ENCODE measurements at places on chromosomes 6 and 20.

GRCh38 chr20:42613076-42613475 lies 576.6 kb downstream of the PTPRT start:
- no peak for DNase-seq

GRCh38 chr6:156639009-156639721 lies 138.0 kb upstream of the ARID1B start:
- DNase-seq = no peak

- DNase-seq = no peak
Observed at GRCh38 chr6:44606504-44606903, 219.0 kb downstream of the CDC5L start.

GRCh38 chr6:88725111-88725975 lies 238.1 kb downstream of the RNGTT start:
- no peak for DNase-seq

DNA sequence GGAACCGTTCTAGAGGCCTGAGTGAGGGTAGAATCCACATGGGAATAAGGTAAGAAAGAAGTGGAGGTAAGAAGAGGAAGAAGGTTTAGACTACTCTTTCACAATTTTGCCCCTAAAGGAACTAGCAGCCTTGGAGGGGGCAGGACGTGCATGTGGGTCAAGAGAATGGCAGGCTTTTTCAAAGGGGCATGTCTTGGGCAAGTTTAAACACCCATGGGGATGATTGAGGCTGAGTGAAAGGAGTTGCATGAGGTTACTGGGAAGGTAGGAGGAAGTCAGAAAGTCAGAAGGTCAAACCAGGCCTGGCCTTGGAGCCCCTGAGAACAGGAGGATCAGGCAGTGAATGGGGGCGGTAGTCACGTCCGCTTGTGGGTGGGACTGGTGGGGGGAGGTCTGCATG lies 10.2 kb downstream of the ADA start:
- no peak for DNase-seq

DNA sequence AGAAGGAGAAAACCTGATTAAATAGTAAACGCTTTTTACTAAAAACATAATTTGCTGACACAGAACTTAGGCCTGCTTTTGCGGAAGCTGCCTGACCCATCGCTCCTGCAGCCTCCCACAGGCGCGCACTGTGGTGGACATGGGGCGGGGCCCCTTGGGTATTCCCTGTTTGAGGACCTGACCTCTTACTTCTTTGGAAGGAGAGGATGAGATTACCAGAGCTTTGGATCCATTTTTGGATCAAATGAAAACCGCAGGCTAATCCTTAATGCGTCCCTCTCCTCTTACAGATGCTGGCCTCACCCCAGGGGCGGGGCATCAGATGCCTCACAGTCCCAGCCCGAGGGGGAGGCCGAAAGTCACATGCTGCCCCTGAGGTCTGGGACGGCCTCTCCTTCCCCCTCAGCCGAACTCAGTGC lies 151.0 kb downstream of the SCML4 start:
- DNase-seq = no peak

- DNase-seq = no peak
Observed at GRCh38 chr6:127902933-127903332, 2.1 kb upstream of the THEMIS start.

DNA sequence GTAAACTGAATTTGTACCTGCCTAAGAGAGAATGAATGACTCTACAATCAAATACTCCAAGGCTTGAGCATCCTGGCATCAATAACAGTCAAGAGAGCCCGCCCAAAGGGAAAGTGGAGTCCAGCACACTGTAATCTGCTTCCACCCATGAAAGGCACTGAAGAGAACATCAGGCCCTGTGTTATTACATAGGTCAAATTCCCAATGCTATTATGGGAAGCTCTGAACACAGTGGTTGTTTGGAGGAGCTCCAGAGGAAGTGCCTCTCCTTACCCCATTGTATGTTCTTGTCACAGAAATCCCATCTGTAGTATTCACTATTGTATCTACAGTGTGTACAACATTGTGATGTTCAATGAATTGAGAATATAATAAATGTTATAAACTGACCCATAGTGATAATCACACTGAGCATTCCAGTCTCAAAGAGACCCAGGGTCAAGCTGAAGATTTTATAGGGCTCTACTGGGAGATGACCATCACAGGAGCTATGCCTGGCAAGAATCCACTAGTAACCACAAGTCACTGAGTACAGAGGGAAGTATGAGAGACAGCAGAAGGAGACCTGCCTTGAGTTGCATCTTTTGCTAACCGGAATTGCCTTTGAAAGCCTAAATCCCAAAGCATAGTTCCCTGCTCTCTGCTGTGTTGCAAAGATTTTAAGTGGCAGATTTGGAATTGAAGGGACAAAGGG lies 446.7 kb downstream of the GJA1 start:
- DNase-seq = no peak

- no peak for DNase-seq
Observed at GRCh38 chr6:136337606-136338005, 48.0 kb upstream of the BCLAF1 start.

DNA sequence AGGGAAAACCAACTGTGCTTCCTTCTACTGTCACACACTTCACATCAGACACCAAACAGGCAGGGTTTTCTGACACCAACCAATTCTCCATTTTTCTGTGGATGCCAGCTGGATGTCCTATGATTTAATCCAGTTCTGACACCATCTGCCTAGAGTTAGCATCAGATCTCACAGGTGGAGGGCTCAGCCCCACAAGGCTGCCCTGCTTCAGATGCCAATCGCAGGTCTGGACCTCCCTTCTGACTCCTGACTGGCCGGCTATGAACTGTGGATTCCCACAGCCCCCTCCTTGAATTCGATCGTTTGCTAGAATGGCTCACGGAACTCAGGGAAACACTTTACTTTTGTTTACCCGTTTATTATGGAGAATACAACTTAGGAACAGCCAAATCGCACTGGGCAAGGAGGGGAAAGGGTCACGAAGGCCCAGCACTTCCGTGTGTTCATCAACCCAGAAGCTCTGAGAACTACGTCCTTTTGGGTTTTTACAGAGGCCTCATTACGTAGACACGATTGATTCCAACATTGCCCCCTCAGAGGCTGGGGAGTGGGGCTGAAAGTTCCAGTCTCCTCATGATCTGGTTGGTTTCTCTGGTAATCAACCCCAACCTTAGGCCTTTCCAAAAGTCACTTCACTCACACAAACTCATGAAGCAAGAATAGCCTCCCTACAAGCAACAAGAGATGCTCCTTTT lies 25.4 kb upstream of the MAS1 start:
- DNase-seq = no peak

GRCh38 chr6:20333721-20334269 lies 67.9 kb upstream of the E2F3 start:
- DNase-seq = no peak

- no peak for DNase-seq
Observed at GRCh38 chr6:53378208-53378607, 29.5 kb upstream of the ELOVL5 start.

DNA sequence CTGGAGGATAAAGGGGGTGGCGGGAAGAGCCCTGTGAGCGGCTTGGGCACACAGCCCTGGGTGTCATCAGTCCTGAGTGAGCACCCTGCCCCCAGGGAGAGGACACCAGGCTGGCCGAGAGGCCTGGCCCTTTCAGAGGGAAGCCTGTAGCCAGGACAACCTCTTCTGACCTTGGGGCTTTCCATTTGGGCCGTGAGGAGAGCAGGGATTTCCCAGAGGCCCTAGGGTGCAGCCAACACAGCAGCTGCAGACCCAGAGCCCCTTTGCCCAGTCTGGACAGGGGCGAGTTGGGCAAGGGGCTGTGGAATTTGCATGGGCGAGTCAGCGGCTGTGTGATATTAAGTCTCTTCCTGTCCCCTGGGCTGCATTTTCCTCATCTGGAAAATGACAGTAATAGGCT lies 6.3 kb downstream of the MAP1LC3A start:
- no peak for DNase-seq

GRCh38 chr6:44006123-44006871 lies 121.0 kb downstream of the MRPL14 start:
- DNase-seq = no peak

DNA sequence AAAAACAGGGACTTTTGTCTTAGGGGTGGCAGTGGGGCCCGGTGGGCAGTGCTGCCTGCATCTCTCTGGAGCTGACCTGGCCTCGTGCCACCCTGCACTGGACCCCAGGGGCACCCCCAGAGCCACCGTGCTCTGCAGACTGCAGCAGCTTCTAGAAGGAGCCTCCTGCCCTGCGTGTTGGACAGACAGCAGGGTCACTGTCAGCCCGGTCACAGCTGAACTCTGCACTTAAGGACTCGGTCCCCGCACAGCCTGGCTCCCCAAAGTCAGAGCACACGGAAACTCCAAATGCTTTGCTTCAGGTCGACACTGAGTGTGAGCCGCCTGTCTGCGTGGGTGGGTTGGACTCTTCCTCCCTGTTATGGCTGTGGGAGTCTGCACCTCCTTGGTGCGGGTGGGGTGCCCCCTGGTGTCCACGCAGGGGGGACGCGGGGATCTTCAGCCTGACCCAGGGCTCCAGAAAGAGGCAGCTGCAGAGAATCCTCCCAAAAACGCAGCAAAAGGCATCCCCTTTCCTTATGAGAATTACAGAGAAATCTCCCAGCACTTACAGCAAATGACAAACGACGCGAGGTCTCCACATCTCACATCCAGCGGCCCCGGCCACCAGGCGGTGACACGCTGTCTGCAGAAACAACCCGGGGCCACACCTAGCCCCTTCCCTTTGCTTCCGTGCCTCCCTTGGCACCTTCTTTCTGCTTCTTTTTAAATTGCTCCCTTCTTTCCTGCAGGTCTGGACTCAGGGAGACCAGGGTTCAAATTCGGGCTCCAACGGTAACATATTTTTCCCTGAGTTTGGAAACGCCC lies 36.3 kb upstream of the DACT2 start:
- no peak for DNase-seq

DNA sequence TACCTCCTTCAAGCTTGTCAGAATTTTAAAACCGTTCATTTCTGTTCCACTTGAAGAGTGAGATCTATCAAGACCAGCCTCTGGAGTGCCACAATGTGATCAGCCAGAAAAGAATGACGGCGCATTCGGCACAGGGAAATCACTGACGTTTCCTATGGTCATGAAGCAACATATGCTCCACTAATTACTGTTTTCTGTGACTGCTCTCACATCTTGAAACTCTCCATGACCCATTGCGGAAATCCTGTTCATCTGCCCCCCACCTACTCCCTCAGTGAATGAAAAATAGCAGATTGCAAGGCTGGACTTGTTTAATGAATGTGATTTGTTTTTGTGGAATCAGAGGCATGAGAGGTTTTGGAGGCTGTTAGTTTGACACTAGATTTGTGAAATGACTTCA lies 53.2 kb downstream of the SAMD5 start:
- no peak for DNase-seq

- no peak for DNase-seq
Observed at GRCh38 chr6:111764238-111765175, 108.7 kb downstream of the FYN start.

DNA sequence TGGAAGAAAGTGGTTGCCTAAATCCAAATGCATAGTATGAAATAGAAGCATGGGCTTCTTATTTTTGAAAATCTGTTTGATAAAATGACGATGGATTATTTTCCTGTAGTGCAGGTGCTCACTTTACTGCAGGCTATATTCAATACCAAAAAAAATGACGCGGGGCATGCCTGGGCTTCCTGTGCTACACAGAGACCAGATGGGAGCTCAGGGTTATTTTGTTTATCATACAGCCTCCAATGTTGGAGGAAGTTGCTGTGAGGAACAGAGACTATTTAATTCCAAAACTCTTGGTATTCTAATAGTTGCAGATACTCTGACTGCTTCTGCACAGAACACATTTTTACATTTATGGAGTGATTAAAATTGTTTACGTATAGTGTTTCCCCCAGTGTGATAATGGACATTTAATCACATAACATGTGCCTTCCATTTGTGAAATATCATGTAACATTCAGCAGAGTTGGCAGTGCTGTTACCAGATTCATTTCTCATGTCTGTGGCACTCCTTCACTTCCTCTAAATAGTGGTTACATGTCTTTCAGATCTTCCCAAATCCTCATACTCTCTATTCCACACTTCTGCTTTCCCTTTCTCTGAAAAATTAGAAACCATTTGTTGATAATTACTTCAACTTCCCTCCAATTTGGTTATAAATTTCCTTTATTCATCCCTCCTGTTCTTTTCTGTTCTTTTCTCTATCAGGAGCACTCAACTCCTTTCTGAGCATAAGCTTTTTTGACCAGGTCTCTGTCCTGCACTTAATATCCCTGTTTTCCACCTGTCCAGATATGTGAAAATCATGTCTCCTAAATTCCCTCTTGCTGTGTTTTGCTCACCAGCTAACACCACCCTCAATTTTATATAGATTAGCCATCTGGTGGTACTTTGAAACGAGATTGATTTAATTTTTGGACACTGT lies 121.6 kb downstream of the ADGRB3 start:
- no peak for DNase-seq

DNA sequence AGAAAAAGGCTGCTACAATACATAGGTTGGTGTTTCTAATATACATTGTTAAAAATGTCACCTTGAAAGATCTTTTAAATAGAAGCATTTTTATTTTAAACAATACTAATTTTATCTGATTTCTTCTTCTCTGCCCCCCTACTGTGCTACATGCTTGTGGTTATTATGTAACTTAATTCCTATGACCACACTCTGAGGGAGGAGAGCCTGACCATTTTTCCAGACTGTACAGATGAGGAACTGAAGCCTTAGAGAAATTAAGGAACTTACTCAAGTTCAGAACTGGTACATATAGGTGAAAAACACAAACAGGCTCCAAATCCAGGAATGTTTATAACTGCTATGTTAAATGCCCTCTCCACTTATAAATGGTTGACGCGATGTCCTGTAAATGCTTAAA lies 43.4 kb upstream of the ARHGAP18 start:
- DNase-seq = no peak

DNA sequence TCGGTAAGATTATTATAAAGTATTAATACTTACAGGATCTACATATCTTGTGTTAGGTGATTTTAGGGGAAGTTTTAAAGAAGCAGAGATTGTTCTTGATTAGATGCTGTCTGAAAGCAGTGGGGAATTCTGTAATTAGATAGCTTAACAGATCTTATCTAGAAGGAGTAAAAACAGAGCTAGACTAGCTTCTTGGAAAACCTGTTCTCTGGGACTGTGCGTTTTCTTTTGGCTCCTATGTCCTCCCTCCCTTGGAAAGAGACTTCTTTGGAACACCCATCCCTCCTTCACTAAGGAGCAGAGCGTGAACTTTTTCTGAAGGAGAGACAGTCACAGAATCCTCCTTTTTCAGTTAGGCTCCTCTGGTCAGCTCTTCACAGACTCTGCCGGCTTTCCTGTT lies 83.5 kb upstream of the ZNF184 start:
- no peak for DNase-seq

- DNase-seq = no peak
Observed at GRCh38 chr6:143370812-143371370, 79.6 kb downstream of the ADAT2 start.

- no peak for DNase-seq
Observed at GRCh38 chr6:108738684-108739416, 109.4 kb upstream of the ARMC2 start.

Measured in T-helper 17 cell (primary cell).